ENCODE measurements at places on chromosomes 6 and 20.

DNA sequence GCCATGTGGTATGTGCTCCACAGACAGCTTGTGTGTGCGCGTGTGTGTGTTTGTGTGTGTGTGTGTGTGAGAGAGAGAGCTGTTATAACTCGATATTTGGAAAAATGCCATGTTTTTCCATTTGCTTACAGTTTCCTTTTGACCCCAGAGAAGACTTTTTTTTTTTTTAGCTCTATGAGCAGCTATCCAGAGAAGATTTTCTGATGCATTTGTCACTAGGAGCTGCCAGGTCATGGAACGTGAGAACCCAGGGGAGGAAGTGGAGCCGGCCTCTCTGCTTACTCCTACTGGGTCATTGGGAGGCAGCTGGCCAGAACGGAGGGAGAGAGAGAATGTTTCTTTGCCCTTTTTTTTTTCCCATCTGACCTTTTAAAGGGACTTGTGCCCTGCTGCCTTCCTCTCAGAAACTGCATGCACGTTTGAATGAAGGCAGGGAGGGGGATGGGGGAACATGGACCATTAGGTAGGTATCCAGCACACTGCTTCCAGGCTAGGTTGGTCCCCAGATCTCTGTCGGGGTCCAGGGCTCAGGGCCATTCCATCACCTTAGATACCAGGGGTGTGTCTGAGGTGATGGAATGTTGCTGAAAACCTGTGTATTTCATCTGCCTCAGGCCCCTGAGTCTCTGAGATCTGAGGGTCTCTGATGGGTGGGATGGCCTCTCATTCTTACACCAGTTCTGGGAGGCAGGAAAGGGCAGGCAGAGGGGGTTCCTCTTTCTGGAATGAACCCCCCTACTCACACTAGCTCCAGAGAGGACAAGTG is 11.2 kb upstream of the MRPS18A start:
- DNase-seq = no peak

DNA sequence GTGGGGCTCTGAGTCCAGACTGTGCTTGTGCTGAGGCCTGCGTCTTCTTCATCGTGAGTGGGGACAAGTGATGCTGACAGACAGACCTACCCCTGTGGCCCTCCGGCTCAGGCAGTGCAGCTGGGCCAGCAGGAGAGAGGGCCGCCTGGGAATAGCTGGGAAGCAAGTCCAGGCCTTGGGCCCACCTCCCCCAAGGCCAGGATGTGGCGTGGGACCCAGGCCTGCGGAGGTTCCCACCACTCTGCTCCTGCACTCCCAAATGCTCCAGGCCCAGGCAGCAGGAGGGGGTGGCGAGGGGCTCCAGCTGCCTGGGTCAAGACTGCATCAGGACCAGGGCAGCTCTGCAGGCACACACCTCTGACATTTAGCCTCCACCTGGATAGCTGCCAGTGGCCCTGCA is 38.3 kb downstream of the DAAM2 start:
- DNase-seq = no peak

- no peak for DNase-seq
These were observed 343.8 kb upstream of the MMS22L start for GRCh38 chr6:97626671-97627441.

GRCh38 chr6:88298066-88298845 is 132.1 kb upstream of the CNR1 start:
- DNase-seq = no peak

GRCh38 chr20:37348792-37349516 is 3.0 kb downstream of the SRC start:
- no peak for DNase-seq

GRCh38 chr6:125906158-125906998 is 50.2 kb upstream of the HINT3 start:
- DNase-seq = peak; percentile 33

DNA sequence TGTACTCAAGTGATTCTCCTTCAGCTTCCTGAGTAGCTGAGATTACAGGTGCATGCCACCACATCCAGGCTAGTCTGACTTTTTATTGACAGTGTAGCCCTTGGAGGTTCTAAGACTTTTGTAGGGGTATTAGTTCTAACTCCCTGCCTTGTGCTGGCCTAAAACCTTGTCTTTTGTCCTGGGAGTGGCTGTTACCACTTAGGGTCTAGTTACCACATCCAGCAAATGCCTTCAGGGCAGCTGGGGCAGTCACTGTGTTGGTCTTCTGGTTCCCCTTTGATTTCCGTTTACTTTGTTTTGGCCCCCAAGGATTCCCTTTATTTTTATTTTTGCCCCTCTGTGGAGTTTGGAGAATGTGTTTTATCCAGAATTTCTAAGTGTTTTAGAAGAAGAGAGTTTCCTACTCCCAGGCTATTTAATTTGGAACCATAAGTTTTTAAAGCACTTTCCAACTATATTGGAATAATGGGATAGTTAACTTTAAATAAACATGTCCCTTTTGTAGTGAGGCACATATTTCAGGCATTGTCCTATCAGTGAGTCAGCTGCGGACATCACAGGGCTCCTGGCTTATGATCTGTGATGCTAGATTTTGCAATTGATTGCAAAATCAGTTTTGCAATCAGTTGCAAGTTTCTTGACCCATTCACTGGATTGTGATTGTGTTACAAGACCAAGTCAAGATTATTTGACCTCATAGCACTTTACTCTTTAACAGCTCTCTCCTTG is 25.0 kb downstream of the IL22RA2 start:
- no peak for DNase-seq

DNA sequence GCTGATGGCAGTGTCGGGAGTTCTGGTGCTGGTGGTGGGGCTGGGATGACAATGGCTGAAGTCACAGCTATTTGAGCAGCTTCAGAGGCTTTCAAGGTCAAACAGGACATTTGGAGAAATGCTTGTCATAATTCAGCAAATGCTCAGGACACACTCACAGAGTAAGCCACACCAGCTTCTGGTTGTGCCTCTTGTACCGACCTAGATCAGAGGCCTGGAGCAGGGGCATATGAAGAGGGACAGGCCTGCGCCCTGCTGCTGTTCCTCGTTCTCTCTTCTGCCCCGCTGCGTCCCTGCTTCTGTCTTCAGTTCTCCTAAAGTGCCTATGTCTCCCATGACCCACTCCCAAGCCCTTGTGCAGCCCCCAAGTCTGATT is 893 bp upstream of the PGC start:
- no peak for DNase-seq

DNA sequence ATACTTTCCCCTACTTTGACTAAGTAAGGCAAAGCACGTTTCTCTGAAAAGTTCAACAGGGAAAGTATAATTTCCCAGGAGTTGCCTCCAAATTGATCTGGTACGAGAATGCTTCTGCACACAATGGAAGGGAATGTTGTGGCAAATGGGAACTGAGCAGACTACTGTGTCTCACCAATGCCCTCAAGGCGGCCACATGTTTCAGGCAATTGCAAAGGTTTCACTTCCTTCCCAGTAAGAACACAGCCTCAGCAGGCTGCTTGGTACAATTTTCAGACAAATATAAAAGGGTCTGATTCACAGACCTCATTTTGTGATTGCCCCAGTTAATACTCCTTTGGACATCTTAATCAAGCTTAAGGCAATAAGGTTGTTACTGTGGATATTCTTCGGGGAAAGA is 71.2 kb downstream of the KIAA0319 start:
- no peak for DNase-seq

- DNase-seq = no peak
These were observed 131.6 kb upstream of the ID4 start for GRCh38 chr6:19705606-19706005.

DNA sequence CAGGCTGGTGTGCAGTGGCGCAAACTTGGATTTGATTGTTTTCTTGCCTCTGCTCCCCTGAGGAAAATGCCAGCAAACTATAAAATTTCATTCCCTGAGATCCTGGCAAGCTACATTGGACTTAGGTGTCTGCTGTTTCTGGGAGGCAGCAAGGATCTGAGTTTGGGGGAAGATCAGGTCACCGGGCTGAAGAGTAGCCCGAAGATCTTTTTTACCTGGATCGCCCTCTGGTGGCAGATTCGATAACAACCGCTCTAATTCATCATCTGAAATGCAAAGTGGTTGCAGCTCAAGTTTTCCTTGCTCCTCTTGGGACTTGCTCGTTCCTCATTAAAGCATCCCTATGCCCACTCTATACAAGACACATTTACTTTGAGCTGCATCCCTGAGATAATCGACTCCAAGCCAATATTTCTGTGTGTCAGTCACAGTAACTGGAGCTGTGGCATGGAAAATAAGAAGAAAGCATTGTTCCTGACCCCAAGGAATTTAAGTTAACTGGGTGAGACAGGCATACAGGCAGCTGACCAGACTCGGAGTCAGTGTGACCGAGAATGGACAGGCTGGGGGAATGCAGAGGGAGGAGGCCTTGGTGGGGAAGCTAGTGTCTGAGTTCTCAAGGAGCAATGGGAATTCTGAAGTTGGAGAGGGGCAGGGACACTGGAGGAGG is 131.8 kb upstream of the PROKR2 start:
- DNase-seq = peak; percentile 21

- no peak for DNase-seq
These were observed 57.5 kb upstream of the TOX2 start for GRCh38 chr20:43857127-43857526.

GRCh38 chr6:27332692-27333641 is 20.9 kb upstream of the POM121L2 start:
- DNase-seq = peak; percentile 22

DNA sequence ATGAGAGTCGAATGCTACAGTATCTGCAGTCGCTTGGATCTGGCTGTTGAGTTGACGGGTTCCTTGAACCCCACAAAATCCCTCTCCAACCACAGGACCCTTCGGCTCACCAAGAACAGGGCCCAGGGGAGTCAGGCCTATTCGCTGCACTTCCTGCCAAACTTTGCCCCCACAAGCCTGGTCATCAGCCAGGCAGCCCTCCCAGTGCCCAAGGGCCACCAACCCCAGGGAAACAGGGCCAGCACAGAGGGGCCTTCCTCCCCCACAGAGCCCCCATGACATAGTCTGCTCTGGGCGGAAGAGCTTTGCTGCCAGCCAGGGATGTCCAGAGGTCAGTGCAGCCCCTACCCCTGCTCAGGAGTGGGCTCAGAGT is 34.5 kb upstream of the MRGBP start:
- DNase-seq = no peak

DNA sequence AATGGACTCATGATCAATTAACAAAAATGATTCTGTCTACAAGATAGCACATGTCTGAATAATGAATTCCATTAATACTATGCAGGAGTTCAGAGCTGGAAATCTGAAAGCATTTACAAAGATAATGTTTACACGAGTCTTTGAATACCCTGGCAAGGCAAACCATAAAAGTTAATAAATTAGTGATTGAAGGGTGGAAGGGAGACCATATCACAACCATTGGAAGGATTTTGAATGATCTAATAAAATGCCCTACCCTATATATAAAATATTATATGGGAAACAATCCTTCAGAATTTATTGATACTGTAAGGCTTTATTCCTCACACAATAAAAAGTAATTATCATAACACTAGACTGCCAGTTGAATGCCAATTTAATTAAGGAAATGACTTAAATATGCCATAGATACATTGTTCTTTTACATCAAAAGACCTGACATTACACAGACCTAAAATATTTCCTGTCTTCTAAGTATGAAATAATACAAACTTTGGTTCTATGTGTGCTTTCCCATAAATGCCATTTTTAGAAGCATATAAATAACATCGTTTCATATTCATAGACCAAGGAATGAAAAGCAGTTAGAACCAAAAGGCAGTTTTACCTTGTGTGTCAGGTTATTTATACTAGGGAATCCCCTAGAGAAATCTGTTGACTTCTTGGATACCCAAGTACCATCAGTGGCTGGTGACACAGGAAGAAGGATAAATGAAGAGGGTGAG is 249.2 kb upstream of the MARCKS start:
- DNase-seq = no peak

DNA sequence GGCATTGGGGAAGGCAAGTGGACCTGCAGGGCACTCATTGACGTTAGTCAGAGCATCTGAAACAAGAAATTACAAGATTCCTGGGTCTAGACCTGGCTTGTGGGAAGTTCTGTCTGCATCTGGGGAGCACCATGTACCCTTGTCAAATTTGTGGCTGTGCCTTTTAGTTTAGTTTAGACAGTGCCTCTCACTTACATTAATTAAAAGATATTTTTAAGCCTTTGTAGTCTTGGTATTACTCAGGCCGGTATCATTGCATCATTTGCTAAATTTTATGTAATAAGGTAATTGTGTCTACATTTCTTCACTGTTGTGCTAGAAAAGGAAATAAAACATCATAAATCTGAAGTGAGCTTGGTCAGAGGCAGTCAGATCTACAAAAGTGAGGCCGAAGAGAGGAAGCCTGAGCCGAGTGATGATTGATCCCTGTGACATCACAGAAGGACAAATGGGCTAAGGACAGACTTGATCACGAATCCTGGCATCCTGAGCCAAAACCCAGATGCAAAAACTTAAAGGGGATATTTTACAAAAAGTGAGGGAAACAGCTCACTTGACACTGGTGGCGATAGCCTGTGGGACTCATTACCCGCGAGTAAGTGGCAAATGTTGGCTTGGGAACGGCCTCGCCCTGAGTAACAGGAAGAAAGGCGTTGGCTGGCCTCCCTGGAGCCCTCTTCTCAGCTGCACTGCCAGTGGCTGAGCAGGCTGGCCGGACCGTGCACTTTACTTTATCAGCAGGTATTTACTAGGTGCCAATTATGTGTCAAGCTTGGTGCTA is 106.5 kb downstream of the TCP11 start:
- no peak for DNase-seq

DNA sequence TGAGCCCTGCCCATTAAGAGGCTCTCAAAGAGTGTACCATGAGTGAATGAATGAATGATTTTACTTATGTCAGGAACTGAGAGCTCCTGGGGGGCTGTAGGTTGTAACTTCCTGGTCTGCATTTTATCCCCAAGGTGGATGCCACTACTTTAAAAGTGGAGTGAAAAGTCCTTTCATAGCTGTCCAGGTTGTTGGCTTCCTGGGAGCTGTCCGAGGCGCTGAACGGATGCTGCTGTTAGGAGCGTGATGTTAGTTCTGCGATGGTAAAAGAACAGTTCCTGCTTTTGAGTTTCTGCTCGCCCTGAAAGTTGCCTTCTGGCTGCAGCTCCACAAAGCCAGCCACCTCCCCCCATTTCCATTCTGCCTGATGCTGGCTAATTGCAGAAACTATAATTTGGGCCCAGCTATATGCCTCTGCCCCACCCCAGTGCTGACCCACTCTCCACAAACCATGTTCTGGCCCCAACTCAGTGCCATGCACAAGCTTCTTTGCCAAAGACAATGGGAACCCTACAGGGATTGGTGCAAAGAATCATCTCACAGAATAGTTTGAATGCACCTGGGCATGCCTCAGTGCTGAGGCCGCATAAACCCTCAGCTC is 330.9 kb upstream of the CDH4 start:
- no peak for DNase-seq

GRCh38 chr20:31430568-31431115 is 9.8 kb upstream of the DEFB123 start:
- no peak for DNase-seq

DNA sequence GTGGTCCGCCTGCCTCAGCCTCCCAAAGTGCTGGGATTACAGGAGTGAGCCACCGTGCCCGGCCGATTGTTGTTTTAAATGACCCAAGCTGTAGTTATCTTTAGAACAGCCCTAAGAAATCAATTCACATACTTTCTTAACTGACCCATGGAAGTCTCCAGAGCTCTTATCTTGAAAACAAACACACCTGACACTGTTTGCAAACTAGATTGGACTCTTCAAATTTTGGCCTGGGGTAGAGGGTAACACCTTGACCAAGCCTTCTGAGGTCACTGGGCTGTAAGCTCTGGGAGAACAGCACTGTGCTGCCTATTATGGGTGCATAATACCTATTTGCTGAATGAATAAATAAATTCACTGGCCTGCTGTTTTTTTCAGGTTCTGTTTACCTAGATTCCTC is 190.6 kb downstream of the AIG1 start:
- no peak for DNase-seq

All from CD4-positive, alpha-beta T cell treated with Interleukin-6 at 100 ng/mL for 8 hours (primary cell).